ENCODE measurements at places on chromosomes 1 and 21.

DNA sequence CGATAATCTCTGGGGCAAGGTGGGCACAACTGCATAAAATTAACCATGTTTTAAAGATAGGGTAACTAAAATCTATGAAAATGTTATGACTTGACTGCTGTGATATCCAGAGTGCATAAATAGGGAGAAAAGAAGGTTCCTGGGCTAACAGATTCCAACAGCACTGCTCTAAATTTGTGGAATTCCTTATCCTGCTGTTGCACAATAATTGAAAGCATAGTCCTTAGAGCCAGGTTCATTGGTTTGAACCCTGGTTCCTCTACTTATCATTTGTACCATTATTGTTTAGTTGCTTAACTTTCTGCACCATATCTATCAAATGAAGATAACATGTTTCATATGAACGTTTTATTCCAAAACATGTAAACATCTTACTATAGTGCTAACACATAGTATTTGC, 219.0 kb downstream of the NUF2 start:
- no peak for DNase-seq

- DNase-seq: no peak
Measured at GRCh38 chr1:51600529-51600928, 16.4 kb upstream of the OSBPL9 start.

GRCh38 chr1:45259053-45259452, 52.6 kb upstream of the ZSWIM5 start:
- no peak for DNase-seq

- DNase-seq: no peak
Measured at GRCh38 chr1:161954466-161954865, 69.2 kb downstream of the OLFML2B start.
